Smooth muscle cell of trachea (primary cell): ENCODE measurements at places on chromosomes 1 and 21. TPM values are rescaled to one million over a fixed set of nuclear protein-coding genes. Genes with fewer than 3 reads are reported as not detected.

The OLFML3 gene
- total RNA-seq = 139 and 144 TPM in 2 replicates

The SEMA6C gene
- total RNA-seq = 1.2 and 1.3 TPM in 2 replicates

The FMO5 gene
- 1.3 and 2.2 TPM in 2 replicates for total RNA-seq

The RASSF5 gene
- total RNA-seq = 2.8 and 7.4 TPM in 2 replicates

The TIAM1 gene
- 2.9 and 3.5 TPM in 2 replicates for total RNA-seq

The CDA gene
- total RNA-seq = 1.2 and 1.3 TPM in 2 replicates

The FOXD3 gene
- not detected in 2 replicates for total RNA-seq

The CFHR3 gene
- not detected in 2 replicates for total RNA-seq

The LY9 gene
- not detected in 2 replicates for total RNA-seq

The TRAF3IP3 gene
- total RNA-seq = not detected in 2 replicates

The LEMD1 gene
- total RNA-seq = not detected in 2 replicates

The HFM1 gene
- 0.17 and 0.73 TPM in 2 replicates for total RNA-seq

The LCE1E gene
- not detected in 2 replicates for total RNA-seq

The FCAMR gene
- not detected in 2 replicates for total RNA-seq

The C1orf94 gene
- not detected in 2 replicates for total RNA-seq

The SERTAD4 gene
- total RNA-seq = 0.17 and 0.29 TPM in 2 replicates

The HSF2BP gene
- 1.2 and 1.6 TPM in 2 replicates for total RNA-seq

The FAM151A gene
- not detected in 2 replicates for total RNA-seq

The LEFTY1 gene
- not detected in 2 replicates for total RNA-seq

The GUCA2A gene
- total RNA-seq = not detected in 2 replicates

The ACOT11 gene
- total RNA-seq = 2.9 and 7.6 TPM in 2 replicates

The PTPRF gene
- total RNA-seq = 24.4 and 59.2 TPM in 2 replicates

The TMPRSS3 gene
- not detected in 2 replicates for total RNA-seq

The GPX7 gene
- 35.1 and 45.2 TPM in 2 replicates for total RNA-seq

The TRIM62 gene
- total RNA-seq = 2.8 and 3.3 TPM in 2 replicates

The STUM gene
- under 0.01 TPM in 1 of 2 replicates, not detected in the other for total RNA-seq

The C1orf21 gene
- total RNA-seq = 50.9 and 51.3 TPM in 2 replicates

The CADM3 gene
- not detected in 2 replicates for total RNA-seq

The CD1C gene
- total RNA-seq = not detected in 2 replicates

The ZBTB21 gene
- 6.9 and 7.0 TPM in 2 replicates for total RNA-seq
